ENCODE measurements at places on chromosomes 6 and 20. TPM values are rescaled to one million over a fixed set of nuclear protein-coding genes. Genes with fewer than 3 reads are reported as not detected.

BPIFA1 gene
- total RNA-seq, result not detected

TCP11 gene
- not detected for total RNA-seq

SIRPA gene
- total RNA-seq, result 29.6 TPM

IL20RA gene
- 0.25 TPM for total RNA-seq

ERVFRD-1 gene
- 0.14 TPM for total RNA-seq

GTF3C6 gene
- 16.3 TPM for total RNA-seq

GABRR1 gene
- not detected for total RNA-seq

IPCEF1 gene
- total RNA-seq, result 2.0 TPM

SAMD5 gene
- total RNA-seq, result 7.6 TPM

MCUR1 gene
- total RNA-seq, result 7.4 TPM

DNA sequence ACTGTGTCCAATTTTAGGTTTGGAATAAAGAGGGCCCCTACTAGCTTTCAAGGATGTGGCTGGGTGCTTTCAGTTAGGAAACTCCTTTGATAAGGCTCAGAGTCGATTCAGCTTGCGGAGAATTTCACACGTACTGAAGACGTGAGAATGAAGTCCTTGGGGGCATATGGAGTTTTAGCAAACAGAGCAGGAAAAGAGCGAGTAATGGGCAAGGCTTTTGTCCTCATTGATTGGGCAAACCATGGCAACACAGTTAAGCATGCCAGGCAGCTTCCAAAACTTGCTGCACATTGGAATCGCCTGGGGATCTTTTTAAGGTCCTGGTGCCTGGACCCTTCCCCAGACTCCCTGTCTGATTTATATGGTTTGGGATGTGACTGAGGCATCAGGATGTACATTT lies 29.2 kb downstream of the ISM1 start:
- H3K27me3 ChIP-seq, result no peaks in the 10 kb centered on the region
- DNase-seq, result no peak
- no peak overlapping the region for H3K4me3 ChIP-seq

- H3K4me1 ChIP-seq, result no peaks in the 10 kb centered on the region
- no peak overlapping the region for H3K4me3 ChIP-seq
- DNase-seq, result no peak
- no peaks in the 10 kb centered on the region for H3K27me3 ChIP-seq
- H3K36me3 ChIP-seq, result no peaks in the 10 kb centered on the region
Measured at GRCh38 chr20:7214081-7214740, 446.7 kb downstream of the BMP2 start.

- no peak overlapping the region for H3K27ac ChIP-seq
- no peaks in the 10 kb centered on the region for H3K36me3 ChIP-seq
- no peaks in the 10 kb centered on the region for H3K4me1 ChIP-seq
- H3K27me3 ChIP-seq, result no peaks in the 10 kb centered on the region
Measured at GRCh38 chr6:130129762-130130246, 92.9 kb downstream of the SAMD3 start.

DNA sequence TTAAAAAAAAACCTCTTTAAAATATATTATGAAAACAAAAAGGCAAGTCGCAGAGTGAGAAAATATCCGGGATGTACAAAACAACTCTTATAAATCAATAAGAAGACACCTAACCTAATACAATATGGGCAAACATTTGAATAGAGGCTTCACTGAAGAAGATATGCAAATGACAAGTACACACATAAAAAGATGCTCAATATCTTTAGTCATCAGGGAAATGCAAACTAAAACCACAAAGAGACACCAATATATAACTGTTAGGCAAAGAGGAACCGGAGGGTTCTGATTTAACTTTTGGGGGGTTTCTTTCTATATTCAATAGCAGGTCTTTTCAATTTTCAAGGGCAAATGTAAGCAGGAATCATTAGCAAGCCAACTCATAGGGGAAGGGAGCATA lies 480.7 kb upstream of the SPTLC3 start:
- no peak for DNase-seq
- no peaks in the 10 kb centered on the region for H3K4me1 ChIP-seq
- no peaks in the 10 kb centered on the region for H3K36me3 ChIP-seq
- H3K27me3 ChIP-seq, result no peaks in the 10 kb centered on the region
- H3K27ac ChIP-seq, result no peak overlapping the region

- H3K27me3 ChIP-seq, result no peaks in the 10 kb centered on the region
- peaks cover 11% of the 10 kb centered on the region for H3K36me3 ChIP-seq
- no peak overlapping the region for H3K4me3 ChIP-seq
- no peak overlapping the region for H3K27ac ChIP-seq
Measured at GRCh38 chr20:49870261-49870660, 45.1 kb downstream of the SPATA2 start.

DNA sequence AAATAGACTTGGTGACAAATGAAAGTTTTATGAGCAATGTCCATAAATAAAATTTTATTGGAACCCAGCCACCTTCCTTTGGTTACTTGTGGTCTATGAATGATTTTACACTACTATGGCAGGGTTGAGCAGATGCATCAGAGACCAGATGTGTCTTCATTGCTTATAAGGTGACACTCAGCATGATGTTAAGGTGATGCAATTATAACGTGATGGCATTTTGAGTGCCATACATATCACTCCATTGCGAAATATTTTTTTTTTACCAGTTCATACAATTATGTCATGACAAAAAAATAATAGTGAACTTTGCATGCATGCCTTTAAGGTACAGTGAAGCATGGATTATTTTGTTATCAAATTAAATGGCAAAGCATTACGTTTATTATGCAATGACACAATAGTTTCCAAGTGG lies 96.0 kb downstream of the ADTRP start:
- H3K4me1 ChIP-seq, result peaks cover 1% of the 10 kb centered on the region
- no peak overlapping the region for H3K27ac ChIP-seq
- DNase-seq, result no peak
- no peaks in the 10 kb centered on the region for H3K36me3 ChIP-seq
- no peak overlapping the region for H3K4me3 ChIP-seq

- H3K27ac ChIP-seq, result peak overlapping the region; percentile 80
- no peak for DNase-seq
- H3K27me3 ChIP-seq, result no peaks in the 10 kb centered on the region
- H3K36me3 ChIP-seq, result no peaks in the 10 kb centered on the region
- H3K4me3 ChIP-seq, result peak overlapping the region; percentile 47
Measured at GRCh38 chr6:7543789-7544424, 2.4 kb downstream of the DSP start.

- no peaks in the 10 kb centered on the region for H3K36me3 ChIP-seq
- DNase-seq, result no peak
- H3K27me3 ChIP-seq, result no peaks in the 10 kb centered on the region
- H3K4me3 ChIP-seq, result no peak overlapping the region
- no peak overlapping the region for H3K27ac ChIP-seq
Measured at GRCh38 chr6:88985901-88986300, 22.5 kb upstream of the RNGTT start.

DNA sequence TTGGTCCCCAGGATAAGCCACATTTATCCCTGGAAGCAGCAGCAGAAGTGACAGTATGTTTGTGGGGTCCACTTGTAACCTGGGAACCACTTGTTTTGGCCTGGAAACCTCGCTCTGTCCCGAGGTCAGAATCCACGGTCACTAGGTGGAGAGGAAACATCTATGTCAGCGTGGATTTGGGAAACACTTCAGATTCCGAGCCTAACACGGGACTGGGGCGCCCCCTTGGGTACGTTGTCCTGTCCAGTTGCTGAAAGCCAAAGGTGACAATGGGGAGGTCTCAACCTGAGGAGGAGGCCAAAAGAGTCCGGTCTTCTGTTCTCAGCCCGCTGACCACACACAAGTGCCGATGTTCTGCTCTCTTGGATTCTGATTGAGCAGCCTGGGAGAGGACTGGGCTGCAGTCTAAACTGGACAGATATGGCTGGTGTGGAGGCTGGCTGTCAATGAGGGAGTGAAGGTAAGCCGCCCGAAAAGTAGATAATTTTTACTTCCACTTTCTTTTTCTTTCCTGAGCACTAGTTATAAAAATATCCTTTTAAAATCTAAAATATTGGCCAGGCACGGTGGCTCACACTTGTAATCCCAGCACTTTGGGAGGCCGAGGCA lies 4.9 kb upstream of the ZFP57 start:
- H3K36me3 ChIP-seq, result no peaks in the 10 kb centered on the region
- H3K4me1 ChIP-seq, result no peaks in the 10 kb centered on the region
- no peak for DNase-seq
- H3K4me3 ChIP-seq, result no peak overlapping the region

GRCh38 chr20:47727170-47727880 lies 58.0 kb downstream of the SULF2 start:
- peak overlapping the region; percentile 41 for H3K27ac ChIP-seq
- no peaks in the 10 kb centered on the region for H3K27me3 ChIP-seq
- H3K4me3 ChIP-seq, result no peak overlapping the region
- no peak for DNase-seq
- H3K4me1 ChIP-seq, result peaks cover 7% of the 10 kb centered on the region

- H3K36me3 ChIP-seq, result no peaks in the 10 kb centered on the region
- H3K27ac ChIP-seq, result peak overlapping the region; percentile 61
- no peaks in the 10 kb centered on the region for H3K27me3 ChIP-seq
- no peak for DNase-seq
- H3K4me1 ChIP-seq, result peaks cover 16% of the 10 kb centered on the region
- no peak overlapping the region for H3K4me3 ChIP-seq
Measured at GRCh38 chr6:160275511-160276003, 16.9 kb upstream of the SLC22A2 start.

GRCh38 chr6:14271789-14272736 lies 154.5 kb downstream of the CD83 start:
- no peaks in the 10 kb centered on the region for H3K36me3 ChIP-seq
- H3K4me1 ChIP-seq, result no peaks in the 10 kb centered on the region
- DNase-seq, result no peak
- no peaks in the 10 kb centered on the region for H3K27me3 ChIP-seq

DNA sequence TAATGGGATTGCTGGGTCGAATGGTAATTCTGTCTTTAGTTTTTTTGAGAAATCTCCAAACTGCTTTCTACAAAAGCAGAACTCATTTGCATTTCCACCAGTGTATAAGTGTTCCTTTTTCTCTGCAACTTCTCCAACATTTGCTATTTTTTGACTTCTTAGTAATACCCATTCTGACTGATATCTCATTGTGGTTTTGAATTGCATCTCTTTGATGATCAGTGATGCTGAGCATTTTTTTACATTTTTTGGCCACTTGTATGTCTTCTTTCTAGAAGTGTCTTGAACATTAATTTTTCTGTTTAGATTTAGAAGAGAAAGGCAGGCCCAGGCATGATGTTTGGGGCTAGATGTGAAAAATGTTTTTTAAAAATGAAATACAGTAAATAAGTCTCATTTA lies 553.1 kb upstream of the MAN1A1 start:
- H3K27me3 ChIP-seq, result no peaks in the 10 kb centered on the region
- no peaks in the 10 kb centered on the region for H3K4me1 ChIP-seq
- DNase-seq, result no peak
- no peaks in the 10 kb centered on the region for H3K36me3 ChIP-seq
- H3K4me3 ChIP-seq, result no peak overlapping the region

DNA sequence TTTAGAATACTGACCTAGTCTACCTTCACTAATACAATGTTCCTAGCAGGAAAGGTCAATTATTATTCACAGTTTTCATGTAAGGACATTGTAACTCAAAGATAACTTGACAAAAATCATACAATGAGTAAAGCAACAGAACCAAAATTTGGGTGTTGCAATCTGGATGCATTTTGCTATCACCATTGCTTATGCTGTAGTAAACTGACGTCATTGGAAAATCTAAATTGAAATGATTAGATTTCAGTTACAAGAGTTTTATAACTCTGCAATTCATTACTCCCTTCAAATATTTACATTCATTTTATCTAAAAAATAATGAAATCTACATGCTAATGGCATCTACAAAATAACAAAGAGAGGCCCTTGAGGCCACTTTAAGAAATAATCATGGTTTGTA lies 147.0 kb downstream of the TENT5A start:
- H3K4me3 ChIP-seq, result no peak overlapping the region
- H3K27me3 ChIP-seq, result no peaks in the 10 kb centered on the region
- no peak overlapping the region for H3K27ac ChIP-seq
- no peaks in the 10 kb centered on the region for H3K4me1 ChIP-seq

GRCh38 chr6:45423111-45423823 lies 45.5 kb upstream of the SUPT3H start:
- peaks cover 38% of the 10 kb centered on the region for H3K4me1 ChIP-seq
- no peak for DNase-seq
- H3K36me3 ChIP-seq, result no peaks in the 10 kb centered on the region
- peak overlapping the region; percentile 12 for H3K27ac ChIP-seq
- peaks cover 18% of the 10 kb centered on the region for H3K27me3 ChIP-seq

DNA sequence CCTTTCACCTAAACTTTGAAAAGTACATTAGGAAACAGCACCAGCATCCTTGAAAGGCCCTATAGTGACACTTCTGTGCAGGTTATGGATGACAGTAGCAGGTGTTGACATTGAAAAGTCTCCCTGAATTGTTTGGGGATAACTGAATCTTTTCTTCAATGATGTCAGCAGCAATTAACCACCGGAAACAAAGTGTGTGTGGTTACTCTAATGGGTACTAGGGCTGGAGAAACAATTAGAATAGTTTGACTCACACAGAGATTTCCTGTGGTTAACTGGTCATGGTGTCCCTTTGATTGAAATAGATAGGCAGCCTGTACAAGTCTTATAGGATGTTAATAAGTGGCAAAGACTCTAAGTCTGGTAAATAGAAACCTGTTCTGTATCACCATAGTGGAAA lies 189.1 kb downstream of the TBX18 start:
- no peak for DNase-seq
- no peaks in the 10 kb centered on the region for H3K4me1 ChIP-seq
- H3K4me3 ChIP-seq, result no peak overlapping the region
- H3K36me3 ChIP-seq, result no peaks in the 10 kb centered on the region

GRCh38 chr6:82603871-82604270 lies 240.3 kb downstream of the TPBG start:
- no peaks in the 10 kb centered on the region for H3K27me3 ChIP-seq
- no peaks in the 10 kb centered on the region for H3K4me1 ChIP-seq

GRCh38 chr6:34065466-34066217 lies 80.2 kb downstream of the GRM4 start:
- H3K4me3 ChIP-seq, result no peak overlapping the region
- no peaks in the 10 kb centered on the region for H3K36me3 ChIP-seq
- no peak overlapping the region for H3K27ac ChIP-seq

- H3K27ac ChIP-seq, result no peak overlapping the region
- H3K27me3 ChIP-seq, result no peaks in the 10 kb centered on the region
- no peak for DNase-seq
- no peaks in the 10 kb centered on the region for H3K36me3 ChIP-seq
- H3K4me3 ChIP-seq, result no peak overlapping the region
Measured at GRCh38 chr6:161622779-161623178, 348.9 kb upstream of the AGPAT4 start.

DNA sequence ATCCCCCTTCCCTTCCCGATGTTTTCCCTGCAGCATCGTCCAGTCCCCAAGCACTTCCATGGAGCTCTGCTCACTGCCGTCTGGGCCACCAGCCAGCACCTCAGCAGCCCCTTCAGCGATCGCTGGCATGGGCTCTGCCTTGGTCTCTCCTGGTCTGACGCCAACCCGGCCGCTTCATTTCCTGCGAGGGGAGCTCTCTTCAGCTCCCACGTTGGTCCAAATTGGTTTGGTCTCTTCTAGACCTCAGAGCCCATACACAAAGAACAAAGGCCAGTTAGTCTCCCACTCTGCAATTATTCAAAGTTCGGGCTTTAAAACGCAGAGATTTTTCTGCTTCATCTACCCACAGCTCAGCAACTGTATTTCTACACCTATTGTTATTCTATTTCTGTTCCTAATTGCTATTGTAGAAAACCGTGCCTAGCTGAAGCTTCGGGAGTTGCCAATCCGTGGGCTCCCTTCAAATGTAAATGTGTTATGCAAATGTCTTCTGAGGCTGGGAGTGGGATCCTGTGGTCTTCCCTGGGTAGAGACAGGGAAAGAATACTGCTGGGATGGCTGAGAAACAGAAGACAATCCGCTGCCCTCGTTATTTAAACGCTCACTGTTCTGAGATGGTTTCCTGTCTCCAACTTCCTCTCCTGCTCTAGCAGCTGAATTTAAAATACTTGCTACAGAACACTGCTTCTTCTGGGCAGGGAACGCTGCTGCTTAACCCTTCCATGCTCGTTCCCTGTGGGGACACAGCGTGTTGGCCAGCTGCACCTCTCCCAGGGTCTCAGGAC lies 154.2 kb upstream of the QKI start:
- no peak overlapping the region for H3K4me3 ChIP-seq
- no peak overlapping the region for H3K27ac ChIP-seq
- no peaks in the 10 kb centered on the region for H3K27me3 ChIP-seq
- H3K36me3 ChIP-seq, result no peaks in the 10 kb centered on the region
- no peaks in the 10 kb centered on the region for H3K4me1 ChIP-seq
